Heart right ventricle (tissue), 16 donors: ENCODE measurements at places on chromosomes 12 and 14. TPM values are rescaled to one million over a fixed set of nuclear protein-coding genes. Genes with fewer than 3 reads are reported as not detected.

ALDH1L2 gene
- 1.1 TPM for polyA plus RNA-seq

OR4E1 gene
- not detected for polyA plus RNA-seq

MMP14 gene
- polyA plus RNA-seq: 24.8 TPM

SERPINA3 gene
- 28.2 TPM for polyA plus RNA-seq

EPYC gene
- not detected for polyA plus RNA-seq

APOLD1 gene
- 11.6 TPM for polyA plus RNA-seq

KRT2 gene
- polyA plus RNA-seq: not detected

DPY19L2 gene
- polyA plus RNA-seq: 10.7 TPM

GDF3 gene
- polyA plus RNA-seq: 0.36 TPM
